AG04449 (cell line): ENCODE measurements at places on chromosomes 7 and 10.

- no peak for DNase-seq
Observed at GRCh38 chr7:88169717-88170320, 50.0 kb downstream of the SRI start.

- DNase-seq: no peak
Observed at GRCh38 chr7:41010418-41010817, 692.5 kb downstream of the INHBA start.

DNA sequence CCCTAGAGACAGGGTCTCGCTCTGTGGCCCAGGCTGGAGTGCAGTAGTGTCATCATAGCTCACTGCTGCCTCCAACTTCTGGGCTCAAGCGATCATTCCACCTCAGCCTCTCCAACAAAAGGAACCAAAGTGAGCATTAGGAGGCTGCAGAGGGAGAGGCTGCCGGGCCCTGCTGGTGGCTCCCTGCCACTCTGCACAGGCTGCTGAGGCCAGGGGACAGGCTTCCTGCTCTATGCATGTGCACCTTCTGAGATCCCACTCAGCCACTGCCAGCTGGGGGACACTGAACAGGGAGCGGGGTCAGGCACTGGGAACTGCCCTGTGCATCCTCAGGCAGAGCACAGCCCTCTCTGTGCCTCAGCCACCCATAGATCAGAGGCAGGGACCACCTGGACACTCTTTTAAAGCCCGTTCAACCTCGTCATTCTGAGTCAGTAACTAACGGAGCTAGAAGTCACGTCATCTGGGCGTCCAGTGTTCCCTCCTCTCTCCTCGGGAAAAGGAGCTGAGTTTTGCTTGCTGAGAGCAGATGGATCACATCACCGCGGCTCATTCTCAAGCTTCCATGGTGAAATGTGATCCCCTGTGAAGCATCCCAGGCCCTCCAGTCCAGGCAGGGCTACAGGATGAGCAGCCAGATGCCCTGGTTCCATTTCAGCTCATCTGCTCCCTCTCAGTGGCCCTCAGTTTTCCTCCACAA, 109.6 kb downstream of the MYL10 start:
- DNase-seq: peak; percentile 29

- no peak for DNase-seq
Observed at GRCh38 chr10:100828738-100829096, 83.3 kb downstream of the PAX2 start.

GRCh38 chr10:6593241-6593671, 13.2 kb upstream of the PRKCQ start:
- no peak for DNase-seq

DNA sequence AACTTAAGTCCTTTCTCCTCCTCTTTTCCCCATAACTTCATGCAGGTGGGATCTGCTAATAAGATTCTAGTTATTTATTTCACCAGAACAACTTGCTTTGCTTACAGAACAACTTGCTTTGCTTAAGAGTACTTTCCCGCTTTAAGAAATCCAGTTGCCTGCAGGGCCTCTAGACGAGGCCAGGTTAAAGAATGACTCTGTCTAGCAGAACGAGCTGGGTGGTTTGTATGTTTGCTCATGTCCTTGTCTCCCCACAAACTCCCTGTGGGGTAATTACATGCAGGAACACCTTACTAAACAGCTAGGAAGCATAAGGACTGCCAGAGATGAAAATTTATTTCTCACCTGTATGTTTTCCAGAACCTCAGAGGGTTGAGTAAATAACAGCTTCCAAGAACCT, 8.8 kb upstream of the FZD8 start:
- no peak for DNase-seq

DNA sequence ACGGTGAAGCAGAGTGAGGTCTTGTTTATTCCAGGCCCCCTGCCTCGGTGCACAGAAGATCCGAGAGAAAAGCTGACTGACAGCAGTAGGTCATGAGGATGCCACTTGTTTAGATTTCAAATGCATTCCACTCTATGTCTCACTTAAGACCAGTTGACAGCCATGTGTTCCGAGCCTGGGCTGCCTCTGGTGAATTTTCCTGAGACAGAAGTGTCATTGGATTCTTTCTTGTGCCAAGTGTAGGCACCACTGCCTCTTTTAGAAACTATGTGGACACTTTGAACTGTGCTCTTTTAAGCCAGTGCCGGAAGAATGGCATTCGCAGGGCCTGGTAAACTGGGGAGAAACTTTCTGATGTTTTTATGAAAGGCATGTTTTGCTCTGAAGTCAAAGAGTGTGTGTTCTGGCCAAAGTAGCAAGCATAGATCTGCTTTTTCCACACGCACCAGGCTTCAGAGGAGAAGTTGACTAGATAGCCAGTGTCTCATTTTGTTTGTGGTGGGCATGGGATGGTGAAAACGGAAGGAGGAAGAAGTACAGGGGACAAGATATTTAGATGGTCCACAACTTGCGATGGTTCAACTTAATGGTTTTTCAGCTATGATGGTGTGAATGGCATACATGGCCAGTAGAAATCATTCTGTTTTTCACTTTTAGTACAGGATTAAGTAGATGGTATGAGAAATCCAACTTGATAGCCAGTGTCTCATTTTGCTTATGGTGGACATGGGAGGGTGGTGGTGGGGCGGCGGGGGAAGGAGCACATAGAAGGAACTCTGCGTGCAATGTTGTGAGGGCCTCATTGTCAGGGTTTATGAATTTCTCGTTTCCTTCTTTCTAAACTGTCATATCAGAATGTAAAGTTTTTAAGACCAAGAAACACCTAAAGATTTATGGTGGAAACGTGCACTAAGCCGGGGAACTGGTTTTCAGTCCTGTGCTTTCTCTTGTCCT, 41.5 kb downstream of the CYP17A1 start:
- DNase-seq: no peak

DNA sequence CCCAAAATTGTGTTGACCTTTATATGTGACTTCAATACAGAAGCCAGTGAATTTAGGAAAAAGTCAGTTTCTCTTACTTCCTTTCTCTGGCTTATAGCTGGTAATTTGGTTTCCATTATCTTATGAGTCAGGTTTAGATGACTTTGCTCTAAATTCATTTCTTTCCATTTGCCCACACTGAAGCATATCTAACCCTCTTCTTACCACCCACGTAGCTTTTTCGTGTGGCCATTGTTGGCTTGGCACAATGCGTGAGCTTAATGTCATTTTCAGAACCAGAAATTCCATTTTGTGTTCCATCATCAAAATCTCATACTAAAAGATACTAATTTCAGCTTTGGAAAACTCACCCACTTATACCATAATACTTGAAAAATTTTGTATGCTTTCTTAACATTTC, 271.2 kb downstream of the INHBA start:
- DNase-seq: no peak

DNA sequence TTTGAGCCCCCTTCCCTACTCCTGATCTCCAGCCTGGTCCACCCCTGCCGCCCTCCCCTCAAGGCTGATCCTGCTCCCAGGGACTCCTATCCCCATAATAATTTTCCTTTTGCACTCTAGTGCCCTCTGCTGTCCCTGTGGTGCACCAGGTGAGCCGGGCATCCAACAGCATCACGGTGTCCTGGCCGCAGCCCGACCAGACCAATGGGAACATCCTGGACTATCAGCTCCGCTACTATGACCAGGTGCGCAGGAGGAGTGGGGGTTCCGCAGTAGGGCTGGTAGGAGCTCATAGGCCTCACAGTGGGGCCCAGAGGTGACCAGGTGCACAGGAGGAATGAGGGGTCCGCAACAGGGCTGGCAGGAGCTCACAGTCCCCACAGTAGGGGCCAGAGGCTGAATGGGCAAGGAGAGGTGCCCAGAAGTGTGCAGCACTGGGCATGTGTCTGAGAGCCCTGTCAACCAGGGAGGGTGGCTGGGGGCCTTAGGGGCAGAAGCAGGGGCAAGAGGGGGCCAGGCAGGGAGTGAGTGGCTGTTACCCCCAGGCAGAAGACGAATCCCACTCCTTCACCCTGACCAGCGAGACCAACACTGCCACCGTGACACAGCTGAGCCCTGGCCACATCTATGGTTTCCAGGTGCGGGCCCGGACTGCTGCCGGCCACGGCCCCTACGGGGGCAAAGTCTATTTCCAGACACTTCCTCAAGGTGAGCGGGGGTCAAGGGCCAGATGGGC, 11.7 kb downstream of the EPHB6 start:
- DNase-seq: no peak

DNA sequence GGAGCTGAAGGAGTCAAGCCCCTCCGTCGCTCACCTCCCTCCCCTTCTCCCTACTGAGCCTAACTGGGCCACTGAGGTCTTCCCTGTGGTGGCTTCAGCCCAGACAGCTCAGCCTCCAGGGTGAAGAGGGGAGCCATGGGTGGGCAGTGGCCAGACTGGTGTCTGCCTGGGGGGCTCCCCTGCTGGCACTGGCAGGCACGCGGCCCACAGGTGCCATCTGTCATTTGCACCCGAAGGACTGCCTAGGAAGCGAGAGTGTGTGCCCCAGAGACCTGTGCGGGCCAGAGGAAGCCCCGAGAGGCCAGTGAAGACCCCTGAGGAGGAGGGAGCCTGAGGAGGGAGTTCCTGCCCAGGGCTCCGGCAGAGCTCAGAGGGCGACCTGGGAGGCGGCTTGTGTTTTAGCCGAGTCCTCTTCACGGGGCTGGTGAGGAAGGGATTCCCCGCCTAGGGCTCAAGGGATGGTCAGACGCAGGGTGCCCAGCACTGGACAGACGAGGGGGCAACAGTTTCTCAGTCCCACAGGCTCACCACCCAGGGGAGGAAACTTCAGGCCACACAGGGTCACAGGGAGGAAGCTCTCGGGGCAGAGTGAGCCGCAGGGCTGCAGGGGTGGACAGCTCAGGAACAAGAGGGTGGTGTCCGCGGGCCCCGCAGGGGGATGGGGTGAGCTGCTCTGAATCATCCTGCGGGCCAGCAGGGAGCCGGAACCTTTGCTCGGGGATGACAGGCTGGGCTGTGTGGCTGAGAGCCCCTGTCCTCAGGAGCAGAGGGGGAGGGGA, 76.2 kb upstream of the PPP2R2D start:
- DNase-seq: no peak

DNA sequence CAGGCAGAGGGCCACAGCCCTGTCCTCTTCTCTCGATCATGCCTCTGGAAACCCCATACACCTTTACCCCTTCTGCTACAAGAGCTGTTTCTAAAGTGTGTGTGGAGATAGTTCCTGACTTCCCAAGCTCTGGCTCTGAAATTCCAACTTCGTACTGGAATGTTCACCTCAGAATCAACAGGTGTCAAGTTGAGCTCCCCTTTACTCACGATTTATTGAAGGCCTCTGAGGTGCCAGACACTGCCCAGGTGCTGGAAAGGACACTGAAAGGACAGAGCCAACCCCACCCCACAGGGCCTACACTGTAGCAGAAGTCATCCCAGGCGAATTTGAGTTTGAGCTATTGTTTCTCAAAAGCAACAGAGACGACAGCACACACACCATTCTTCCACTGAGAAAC, 209.9 kb upstream of the FRMD4A start:
- no peak for DNase-seq

- DNase-seq: no peak
Observed at GRCh38 chr7:153170287-153170686, 410.7 kb downstream of the ACTR3B start.

DNA sequence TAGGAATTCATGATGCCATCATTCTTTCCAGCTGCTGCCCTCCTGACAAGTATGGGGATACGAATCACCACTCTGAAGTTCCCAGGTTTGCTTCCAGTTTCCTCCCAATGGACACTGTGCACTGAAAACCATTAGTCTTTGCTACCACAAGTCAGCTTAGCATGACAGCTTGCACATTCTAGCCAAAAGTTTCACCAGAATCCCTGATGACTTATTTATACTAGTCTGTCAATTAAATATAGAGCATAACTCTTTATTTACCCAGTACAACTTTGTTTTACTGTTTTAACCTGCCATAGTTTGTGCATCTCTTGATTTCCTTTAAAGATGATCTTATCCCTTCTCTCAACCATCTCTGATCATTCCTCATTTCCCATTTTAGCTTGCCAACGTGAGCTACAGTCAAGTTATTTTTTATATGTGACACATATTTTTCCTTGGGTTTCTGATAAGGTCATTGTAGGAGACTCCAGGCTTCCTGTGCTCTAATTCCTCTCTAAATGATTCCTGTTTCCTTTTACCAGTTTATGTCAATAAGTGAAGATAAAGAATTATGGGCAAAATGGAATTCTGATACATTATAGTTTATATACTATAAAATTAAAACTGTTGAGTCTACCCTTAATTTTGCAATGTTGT, 167.5 kb upstream of the MEOX2 start:
- DNase-seq: no peak

DNA sequence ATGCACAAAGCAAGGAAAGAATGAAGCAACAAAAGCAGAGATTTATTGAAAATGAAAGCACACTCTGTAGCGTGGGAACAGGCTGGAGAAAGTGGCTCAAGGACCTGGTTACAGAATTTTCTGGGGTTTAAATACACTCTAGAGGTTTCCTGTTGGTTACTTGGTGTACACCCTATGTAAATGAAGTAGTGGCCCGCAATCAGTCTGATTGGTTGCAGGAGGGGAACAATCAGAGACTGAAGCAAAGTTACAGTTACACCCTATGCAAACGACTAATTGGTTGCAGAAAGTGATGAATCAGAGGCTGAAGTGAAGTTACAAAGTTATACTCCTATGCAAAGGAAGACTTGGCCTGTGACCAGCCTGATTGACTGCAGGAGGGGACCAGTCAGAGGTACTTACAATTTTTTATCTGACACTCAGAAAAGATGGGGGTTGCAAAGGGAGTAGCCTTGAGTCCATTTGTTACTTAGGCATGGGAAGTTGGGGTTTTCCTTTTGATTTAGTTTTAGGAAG, 3.6 kb upstream of the MTPN start:
- DNase-seq: no peak

- no peak for DNase-seq
Observed at GRCh38 chr10:122419876-122420623, 34.4 kb upstream of the ARMS2 start.

GRCh38 chr7:130227883-130228575, 20.4 kb downstream of the SSMEM1 start:
- no peak for DNase-seq

- DNase-seq: no peak
Observed at GRCh38 chr7:158746957-158747356, 42.4 kb upstream of the NCAPG2 start.

GRCh38 chr7:155468785-155469148, 10.8 kb downstream of the EN2 start:
- no peak for DNase-seq

DNA sequence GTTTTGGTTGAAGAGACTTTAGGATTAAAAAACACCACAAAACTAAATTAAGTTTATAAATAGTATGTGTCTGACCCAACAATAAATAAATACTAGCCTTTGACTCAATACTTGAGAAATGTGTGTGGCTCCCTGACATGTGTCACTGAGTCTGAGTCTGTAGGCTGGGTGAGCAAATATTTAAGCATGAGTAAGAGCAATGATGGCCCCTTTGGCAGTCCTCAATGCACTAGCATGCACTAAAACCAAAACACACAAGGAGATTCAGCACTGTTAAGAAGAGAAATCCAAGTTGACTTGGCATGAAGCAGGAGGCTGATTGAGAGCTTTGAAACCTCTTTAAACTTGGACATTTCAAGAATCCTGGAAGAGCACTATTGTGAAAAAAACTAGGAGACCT, 37.1 kb downstream of the CCDC71L start:
- peak; percentile 70 for DNase-seq

GRCh38 chr10:83357004-83357403, 782.3 kb upstream of the GHITM start:
- DNase-seq: no peak
